ENCODE measurements at places on chromosomes 4 and X.

DNA sequence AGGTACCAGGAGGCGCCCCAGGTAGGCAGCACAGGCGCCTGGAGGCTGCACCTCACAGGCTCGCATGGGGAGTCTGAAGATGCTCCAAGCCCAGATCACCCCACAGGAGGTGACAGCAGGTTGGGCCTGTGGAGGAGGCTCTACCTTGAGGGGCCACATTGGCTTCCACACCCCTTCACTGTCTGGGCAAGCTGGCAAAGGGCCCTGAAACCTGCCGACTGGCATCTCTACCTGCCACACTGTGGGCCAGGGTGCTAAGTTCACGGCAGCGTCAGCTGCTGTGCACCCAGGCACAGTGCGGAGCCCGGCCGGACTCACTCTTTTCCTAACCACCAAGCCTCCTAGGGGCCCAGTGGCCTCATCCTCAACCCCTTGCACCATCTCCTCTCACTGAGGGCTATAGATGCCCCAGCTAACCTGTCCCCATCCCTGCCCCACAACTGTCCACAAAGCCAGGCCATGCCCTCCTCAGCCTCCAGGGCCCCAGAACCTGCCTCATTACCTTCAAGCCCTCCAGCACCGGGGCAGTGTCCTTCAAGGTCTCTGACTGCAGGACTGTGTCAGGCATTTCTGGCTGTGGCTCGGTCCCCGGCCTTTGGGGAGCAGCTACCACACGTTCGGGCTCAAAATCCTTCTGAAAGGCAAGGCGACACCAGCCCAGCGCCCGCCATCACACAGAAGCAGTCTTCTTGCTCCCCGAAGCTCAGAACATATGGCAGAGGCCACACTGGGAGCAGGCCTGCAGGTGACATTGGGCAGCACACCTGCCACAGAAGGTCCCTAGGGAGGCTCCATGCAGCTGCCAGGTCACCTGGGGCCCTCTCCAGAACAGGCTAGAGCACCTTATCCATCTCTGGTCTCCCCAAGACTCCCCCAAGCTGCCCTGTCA is 28.8 kb downstream of the FGFR3 start:
- DNase-seq = no peak

- peak; percentile 33 for DNase-seq
These were observed 161.3 kb upstream of the MAMLD1 start for GRCh38 chrX:150201841-150202240.

DNA sequence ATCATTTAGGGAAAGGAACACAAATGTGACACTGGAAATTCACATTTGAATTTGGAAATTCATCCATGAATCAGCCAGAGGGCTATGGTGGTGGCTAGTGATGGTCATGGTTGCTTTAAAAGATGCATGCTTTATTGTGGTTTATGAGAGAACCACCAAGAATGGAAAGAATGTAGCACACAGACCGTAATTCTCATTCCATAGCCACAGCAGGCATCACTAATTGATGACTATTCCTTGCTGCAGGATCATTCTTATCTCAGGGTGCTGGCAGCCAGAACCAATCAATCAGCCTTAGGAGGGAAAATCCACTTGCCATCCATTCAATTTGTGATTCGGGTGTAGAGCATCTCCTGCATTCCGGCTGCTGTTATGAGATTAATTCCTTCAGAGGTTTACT is 115.6 kb downstream of the DHRSX start:
- peak; percentile 61 for DNase-seq

GRCh38 chr4:21778702-21779101 is 169.9 kb downstream of the KCNIP4 start:
- DNase-seq = no peak

DNA sequence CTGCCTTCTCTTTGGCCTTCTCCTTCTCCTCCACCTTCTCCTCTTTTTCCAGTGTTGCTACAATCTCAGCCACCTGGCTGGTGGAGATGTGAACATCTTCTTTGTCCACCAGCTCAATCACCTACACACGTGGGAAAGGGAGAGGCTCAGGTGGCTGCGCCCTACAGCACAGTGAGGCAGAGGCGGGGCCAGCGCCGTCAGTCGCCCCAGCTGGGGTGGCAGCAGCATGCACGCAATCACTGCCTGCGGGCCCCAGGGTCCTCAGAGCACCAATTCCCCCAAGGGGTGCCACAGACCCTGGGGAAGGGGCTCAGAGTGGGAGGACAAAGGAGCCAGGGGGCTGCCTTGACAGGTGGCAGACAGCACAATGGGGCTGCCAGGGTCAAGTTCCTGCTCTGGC is 21.4 kb downstream of the FGFR3 start:
- no peak for DNase-seq

- peak; percentile 57 for DNase-seq
These were observed 405 bp upstream of the HS3ST1 start for GRCh38 chr4:11428899-11429698.

- DNase-seq = no peak
These were observed 69.8 kb upstream of the RAI2 start for GRCh38 chrX:17930850-17931249.

- peak; percentile 92 for DNase-seq
These were observed 10.7 kb upstream of the CXCL8 start for GRCh38 chr4:73729534-73730165.

- DNase-seq = no peak
These were observed 224.6 kb downstream of the FBXO8 start for GRCh38 chr4:174058846-174059245.

- DNase-seq = peak; percentile 95
These were observed 55.7 kb downstream of the ANTXR2 start for GRCh38 chr4:80017125-80017854.

GRCh38 chr4:52595001-52595400 is 64.1 kb downstream of the USP46 start:
- peak; percentile 12 for DNase-seq

GRCh38 chrX:5823903-5824302 is 404.8 kb downstream of the NLGN4X start:
- no peak for DNase-seq

DNA sequence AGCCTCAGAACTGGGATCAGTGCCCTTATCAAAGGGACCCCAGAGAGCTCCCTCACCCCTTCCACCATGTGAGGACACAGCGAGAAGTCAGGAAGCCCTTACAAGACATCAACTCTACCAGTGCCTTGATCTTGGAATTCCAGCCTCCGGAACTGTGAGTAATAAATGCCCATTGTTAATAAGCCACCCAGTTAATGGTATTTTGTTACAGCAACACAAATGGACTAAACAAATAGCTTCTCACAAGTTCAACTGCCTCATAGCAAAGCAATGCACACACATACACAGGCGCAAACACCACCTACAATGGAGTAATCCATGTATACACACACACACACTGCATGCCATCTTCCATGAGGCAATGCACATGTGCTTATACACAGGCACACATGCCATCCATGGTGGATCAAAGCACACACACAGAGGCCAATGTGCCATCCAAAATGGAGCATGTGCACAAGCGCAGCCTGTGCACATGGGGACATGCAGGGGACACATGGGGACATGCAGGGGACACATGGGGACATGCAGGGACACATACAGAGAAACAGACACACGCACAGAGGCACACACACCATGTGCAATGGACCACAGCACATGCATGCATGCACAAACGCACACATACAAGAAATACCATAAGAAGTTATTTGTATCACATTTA is 137.6 kb upstream of the TBL1X start:
- DNase-seq = no peak

- no peak for DNase-seq
These were observed 1.3 kb downstream of the DCAF12L1 start for GRCh38 chrX:126551306-126551705.

DNA sequence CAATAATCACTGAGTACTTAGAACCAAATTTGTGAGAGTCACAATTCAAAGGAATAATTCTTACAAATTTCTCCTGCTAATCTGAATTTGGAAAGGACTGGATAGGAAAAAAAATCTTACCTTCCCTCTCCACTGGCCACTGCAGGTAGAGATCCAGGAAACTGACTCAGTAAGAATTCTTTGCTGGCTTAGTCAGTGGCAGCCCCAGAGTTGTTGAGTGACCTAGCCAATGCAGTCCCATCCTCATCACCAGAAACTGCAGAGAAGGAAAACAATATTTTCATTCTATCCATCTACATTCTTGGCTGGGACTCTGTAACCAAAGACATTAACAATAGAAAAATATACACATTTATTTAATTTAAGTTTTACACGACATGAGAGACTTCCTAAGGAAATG is 572.0 kb downstream of the ADGRL3 start:
- DNase-seq = peak; percentile 54

- no peak for DNase-seq
These were observed 91.9 kb upstream of the BCOR start for GRCh38 chrX:40189637-40190036.

- DNase-seq = peak; percentile 96
These were observed 170.0 kb downstream of the SMIM20 start for GRCh38 chr4:26083987-26084386.

DNA sequence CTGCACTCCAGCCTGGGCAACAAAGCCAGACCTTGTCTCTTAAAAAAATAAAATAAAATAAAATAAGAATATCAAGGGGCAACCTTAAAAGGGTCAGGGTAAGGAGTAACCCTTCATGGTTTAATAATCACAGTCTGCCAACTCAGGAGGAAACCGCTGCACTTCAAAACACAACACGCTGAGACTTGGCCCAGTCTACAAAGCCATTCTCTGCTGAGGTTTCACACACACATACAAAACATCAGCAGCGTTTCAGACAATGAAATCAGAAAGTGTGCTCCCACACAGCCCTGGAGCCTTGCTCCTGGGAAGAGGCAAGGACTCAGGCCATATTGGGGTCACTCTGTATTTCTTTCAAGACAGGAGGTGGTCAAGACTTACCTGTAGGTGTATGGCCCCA is 18.3 kb downstream of the SCARB2 start:
- DNase-seq = no peak

DNA sequence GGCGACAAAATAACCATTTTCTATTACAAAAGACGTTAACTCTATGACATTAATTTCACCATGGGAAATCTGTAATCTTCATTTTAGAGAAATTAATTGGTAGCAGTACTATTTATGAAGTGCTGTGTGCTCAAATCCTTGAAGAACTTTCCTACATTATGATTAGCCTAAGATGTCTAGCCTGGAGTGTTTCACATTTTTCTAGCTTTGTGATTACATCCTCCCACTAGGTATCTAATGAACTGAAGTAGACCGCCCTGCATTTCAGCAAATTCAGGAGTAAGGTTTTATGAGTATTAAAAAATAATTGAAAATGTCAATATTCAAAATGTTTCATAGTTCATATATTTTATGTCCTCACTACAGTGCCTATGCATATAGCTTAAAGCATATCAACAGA is 713.1 kb downstream of the CCSER1 start:
- DNase-seq = no peak

- DNase-seq = peak; percentile 10
These were observed 1.0 kb upstream of the TLR1 start for GRCh38 chr4:38805530-38806145.

DNA sequence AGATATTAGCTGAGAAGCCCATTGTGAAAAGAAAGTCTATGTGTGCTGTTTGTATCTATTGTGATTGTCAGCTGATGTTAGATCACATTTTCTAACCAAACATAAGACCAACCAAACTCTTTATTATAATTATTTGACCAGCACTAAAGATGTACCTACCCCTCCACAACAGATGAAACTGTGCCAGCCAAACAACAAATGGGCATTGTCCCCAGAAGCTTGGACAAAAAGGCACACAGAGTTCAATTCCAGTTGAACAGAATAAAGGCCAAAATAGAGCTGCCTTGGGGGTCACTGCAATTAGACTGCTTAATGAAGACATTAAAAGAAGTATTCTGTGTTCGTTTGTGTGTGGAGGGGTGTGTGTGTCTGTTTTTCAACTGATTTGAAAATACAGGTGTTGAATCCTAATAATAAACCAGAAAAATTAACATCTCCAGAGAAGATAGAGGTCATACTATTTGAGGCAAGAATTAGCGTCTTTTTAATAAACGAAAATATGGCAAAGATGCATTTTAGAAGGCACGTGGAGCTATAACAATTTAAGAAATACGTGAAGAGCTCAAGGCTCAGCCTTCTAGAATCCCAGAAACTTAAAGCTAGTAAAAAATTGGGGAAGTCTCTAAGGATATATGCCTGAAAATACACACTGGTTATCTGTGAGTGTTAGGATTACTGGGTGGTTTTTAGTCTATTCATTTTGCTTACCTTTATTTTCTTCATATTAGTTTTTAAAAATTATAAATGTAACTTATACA is 2.2 kb downstream of the SPP1 start:
- no peak for DNase-seq

DNA sequence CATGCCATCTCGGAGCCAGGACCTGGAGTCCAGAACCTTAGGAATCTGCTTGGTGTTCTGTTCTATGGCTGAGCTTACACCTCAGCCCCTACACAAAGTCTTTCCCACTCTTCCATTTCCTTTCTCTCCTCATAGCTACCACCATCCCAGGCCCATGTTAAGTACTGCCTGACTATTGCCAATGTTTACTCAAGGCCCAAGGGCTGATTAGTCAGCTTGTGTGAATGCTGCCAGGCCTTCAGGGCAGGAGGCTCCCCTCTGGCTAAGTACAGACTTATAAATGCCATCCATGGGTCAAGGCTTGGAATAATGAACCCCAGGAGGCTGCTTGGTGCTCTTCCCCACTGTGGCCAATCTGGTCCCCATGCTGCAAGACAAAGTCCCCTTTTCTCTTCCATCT is 411.6 kb upstream of the MAGEB18 start:
- DNase-seq = peak; percentile 22

- DNase-seq = peak; percentile 44
These were observed 54.5 kb upstream of the C1QTNF7 start for GRCh38 chr4:15373363-15373762.

DNA sequence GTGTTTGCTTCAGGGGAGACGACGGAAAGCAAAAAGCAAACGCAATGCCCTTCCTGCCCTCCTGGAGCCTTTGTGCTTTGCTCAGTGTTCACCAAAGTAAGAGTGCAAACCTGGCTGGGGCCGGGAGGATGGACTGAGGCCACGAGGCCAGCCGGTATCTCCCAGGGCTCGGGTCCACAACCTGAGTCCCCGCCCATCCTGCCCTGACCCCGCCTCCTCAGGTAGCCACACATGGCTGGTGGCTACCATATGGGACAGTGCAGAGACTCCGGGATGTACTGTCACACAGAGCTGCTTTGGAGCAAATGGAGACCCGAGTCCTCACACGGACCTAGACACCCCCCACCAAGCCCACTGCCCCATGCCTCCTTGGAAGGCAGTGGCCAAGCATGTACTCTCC is 4.8 kb downstream of the ATP2B3 start:
- no peak for DNase-seq

GRCh38 chr4:175412746-175413145 is 399.3 kb downstream of the GPM6A start:
- DNase-seq = peak; percentile 12

- DNase-seq = no peak
These were observed 53.0 kb upstream of the SOD3 start for GRCh38 chr4:24742335-24742734.
